Stimulated activated CD8-positive, alpha-beta memory T cell treated with anti-CD3 and anti-CD28 coated beads, Interleukin-4, amount 100 ng/mL, for 48 hours (primary cell): ENCODE measurements at places on chromosomes 12 and 14.

GRCh38 chr12:106282457-106283097, 20.0 kb upstream of the TCP11L2 start:
- DNase-seq, result peak; percentile 53

DNA sequence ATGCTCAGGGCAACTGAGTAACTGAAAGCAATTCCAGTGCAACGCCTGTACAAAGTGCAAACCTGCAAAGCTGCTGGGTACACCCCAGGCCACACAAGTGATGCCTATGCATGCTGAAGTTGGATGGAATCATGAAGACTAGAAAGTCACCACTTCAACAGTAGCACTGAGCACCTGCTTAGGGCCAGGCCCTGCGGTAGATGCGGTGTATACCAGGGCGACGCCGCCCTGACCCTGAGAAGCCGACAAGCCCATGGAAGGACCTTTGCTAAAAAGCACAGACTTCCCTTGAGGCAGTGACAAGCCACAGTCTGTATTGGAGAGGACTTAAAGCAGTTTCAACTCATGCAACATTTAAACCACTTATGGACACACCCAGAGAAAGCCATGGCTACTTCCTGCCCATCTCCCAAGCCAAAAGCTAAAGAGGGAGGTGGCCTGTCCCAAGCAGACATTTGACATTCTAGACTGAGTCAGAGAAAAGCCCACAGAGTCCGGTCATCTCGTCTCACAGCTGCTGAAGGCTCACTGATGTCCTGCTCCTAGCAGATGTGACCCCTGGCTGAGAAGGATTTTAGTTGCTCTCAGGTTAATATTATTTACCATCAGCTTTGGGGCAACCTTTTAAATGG, 843.9 kb upstream of the TMEM132C start:
- DNase-seq, result no peak

GRCh38 chr14:37270629-37271028, 72.9 kb downstream of the MIPOL1 start:
- no peak for DNase-seq

GRCh38 chr14:65299826-65300225, 112.7 kb upstream of the FUT8 start:
- DNase-seq, result no peak
